ENCODE measurements at places on chromosomes 3 and 15.

DNA sequence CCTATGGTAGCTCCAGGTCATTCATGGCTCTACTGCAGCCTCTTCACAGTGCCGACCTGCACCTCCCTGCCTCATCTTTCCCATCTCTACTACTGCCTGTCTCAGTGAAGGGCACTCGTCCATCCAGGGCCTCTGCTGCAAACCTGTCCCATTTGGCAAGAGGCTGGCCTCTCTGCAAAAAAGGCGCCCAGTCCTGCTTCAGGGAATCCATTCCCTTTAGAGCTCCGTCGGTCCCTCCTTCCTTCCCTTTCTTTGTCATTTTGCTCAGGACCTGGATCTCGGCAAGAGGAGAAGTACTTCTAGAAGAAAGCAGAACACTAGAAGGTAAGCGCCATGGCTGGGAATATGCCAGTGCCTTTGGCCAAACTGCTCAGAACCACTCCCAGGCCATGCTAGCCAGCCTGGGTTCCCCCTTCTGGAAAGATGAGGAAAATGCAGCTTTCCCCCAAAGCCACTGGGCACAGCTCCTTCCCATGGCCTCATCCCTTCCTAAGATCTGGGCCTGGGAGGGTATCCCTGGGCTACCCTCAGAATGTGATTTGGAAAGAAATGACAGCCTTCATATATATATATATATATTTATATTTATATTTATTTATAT is 6.4 kb upstream of the ISL2 start:
- peak; percentile 54 for DNase-seq

DNA sequence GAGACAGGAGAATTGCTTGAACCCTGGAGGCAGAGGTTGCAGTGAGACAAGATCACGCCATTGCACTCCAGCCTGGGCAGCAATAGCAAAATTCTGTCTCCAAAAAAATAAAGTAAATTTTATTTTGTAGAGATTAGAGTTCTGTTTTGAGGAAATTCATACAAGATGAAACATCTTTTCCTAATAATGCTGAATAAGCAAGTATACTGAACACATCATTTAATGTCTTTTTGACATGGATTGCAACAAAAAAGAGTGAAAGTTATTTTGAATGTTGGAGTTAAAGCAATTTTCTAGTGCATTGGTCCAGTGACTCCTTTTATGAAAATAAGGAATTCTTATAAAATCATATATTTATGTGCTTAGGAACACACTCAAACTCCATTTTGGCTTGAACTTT is 20.5 kb downstream of the LCTL start:
- DNase-seq, result no peak

DNA sequence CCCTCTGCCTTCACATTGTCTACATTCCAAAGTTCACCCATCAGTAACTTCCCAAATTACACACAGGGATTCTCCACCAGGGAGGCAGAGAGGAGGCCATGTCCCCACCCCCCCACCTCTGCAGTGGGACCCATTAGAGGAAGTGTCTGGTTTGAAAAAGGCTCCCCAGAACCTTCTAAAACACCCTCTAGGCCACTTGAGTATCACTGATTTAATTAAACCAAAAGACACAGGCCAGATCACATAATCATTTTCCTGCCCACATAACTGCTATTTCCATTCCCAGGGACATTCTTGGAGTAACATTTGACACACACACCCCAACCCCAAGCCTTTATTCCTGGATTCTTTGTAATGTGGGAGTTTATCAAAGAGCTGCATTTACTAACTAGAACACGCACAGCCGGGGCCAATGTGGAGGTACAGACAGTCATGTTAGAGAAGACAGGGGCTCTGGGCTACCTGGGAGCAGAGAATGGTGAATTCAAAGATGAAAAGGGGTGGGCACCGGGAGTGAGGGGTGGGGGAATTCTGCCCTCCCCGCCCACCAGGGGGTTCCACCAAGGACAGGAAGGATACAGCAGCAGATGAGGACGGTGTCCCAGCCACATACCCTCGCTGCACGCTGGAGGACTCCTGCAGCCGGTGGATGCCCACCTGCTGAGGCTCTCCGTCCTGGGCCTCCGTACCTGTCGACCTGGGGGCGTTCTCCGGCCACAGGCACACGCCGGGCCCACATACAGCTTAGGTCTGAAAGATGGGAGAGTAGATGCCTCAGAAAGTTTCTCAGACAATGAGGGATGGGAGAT is 201.4 kb upstream of the CTNNB1 start:
- DNase-seq, result no peak

- no peak for DNase-seq
Measured at GRCh38 chr3:71502066-71502625, 81.4 kb downstream of the FOXP1 start.

DNA sequence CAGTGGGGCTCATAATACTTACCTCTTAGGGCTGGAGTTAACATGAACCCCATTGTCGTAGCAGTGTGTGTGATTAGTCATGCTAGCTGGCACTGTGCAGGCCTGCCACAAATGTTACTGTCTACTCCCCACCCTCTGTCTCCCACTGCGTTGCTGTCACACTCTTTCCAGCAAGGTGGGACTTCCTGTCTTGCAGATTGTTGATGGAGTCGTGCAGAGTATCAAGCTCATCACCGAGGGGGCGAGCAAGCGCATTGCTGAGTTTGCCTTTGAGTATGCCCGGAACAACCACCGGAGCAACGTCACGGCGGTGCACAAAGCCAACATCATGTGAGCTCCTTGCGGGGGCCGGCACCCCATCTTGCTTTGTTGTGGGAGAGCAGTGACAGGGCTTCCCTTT is 12.9 kb downstream of the IDH3A start:
- DNase-seq, result no peak

DNA sequence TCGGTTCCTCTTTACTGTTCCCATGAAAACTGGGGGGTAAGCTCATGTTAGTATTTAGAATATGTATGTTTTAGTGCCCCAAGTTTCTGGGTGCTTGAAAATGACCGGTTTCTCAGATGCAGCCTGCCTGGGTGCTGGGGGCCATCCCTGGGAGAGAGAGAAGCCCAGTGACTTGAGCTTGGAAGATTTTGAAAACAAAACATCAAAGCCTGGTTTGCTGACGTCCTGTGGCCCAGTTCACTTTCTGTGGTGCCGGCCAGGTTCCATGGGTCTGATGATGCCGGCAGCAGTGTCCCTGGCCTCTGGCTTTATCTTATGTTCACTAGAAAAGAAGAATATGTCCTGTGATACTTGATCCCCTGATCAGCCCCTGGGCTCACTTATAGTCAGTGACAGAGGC is 17.1 kb downstream of the APBA2 start:
- DNase-seq, result no peak

DNA sequence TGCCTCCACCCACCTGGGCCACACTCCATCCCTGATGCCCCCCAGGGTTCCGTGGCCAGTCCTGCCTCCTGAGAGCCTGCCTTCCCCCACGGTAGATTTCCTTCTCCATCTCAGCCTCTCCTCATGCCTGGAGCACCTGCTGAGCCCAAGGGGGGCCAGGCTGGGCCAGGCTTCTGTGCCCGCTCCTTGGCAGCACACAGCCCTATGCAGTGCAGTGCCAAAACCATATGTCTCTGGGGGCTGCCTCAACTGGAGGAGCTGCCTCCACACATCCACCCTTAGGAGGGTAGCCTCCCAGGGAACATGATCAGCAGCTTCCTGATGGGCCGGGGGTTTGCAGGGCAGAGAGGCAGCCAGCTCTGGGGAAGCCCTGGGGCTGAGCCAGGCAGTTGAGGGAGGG is 24.6 kb upstream of the GATA2 start:
- DNase-seq, result no peak

Measured in HCEC 1CT (cell line).